Central memory CD8-positive, alpha-beta T cell (primary cell): ENCODE measurements at places on chromosomes 6 and 20.

DNA sequence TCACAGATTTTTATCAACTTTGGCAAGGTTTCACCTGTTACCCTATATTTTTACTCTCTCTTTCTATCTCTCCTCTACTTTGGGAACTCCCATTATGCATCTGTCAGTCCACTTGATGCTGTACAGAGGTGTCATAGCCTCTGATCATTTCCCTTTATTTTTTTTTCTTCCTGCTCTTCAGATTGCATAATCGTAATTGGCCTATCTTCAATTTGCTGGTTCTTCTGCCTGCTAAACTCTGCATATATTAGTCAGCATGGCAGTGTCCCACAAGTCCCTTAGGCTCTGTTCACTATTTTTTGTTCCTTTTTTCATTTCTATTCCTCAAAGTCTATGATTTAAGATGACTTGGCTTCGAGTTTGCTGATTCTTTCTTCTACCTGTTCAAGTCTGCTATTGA, 44.7 kb upstream of the MICB start:
- no peak for DNase-seq

- no peak for DNase-seq
Measured at GRCh38 chr6:56370127-56370540, 122.8 kb upstream of the COL21A1 start.

DNA sequence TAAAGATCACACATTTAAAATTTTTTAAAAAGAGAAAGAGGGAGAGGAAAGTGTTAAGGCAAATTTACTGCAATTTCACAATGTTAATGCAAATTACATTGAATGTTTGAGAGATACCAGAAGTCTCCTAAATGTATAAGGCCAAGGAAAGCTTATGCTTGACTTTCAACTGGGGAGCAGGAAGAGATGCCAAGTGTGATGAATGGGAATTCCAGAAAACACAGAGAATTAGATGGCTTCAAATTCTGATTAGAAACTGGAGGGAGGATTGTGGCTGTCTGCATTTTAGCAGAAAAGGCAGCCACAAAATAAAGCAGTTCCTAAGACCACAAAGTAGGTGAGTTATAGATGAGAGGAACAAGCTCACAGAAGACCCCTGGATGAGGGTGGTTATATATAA, 328.3 kb upstream of the CITED2 start:
- DNase-seq = no peak

- no peak for DNase-seq
Measured at GRCh38 chr20:20413810-20414281, 45.9 kb downstream of the INSM1 start.

GRCh38 chr6:52507557-52508260, 69.2 kb downstream of the TRAM2 start:
- DNase-seq = no peak

- DNase-seq = no peak
Measured at GRCh38 chr20:47007826-47008655, 113.4 kb downstream of the EYA2 start.

- DNase-seq = no peak
Measured at GRCh38 chr20:57118107-57118769, 148.2 kb downstream of the BMP7 start.
